ENCODE measurements at places on chromosomes 12 and 14.

DNA sequence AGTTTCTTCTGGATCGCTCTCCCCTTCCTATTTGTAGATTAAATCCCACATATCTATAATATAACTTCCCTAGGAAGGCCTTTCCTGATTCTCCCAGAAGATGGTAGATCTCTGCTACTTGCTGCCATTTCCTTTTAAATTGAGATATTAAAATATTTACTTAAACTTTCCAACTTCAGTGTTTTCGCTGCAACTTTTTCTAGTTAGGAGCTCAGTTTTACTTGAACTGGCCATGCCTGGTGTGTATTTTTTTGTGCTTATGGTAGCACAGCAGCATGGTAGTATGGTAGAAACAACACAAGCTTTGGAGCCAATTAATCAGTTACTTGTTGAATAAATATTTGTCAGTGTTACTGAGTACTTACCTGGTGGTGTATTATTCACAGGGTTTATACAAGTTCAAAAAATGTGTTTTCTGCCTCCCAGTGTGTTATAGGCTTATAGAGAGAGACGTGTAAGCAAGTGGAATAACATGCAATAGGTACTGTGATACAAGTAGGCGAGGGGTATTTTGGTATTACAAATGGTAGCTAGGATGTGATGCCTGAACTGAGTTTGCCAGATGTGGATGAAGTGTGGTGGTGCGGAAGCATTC lies 2.9 kb downstream of the POLR3B start:
- DNase-seq = no peak

DNA sequence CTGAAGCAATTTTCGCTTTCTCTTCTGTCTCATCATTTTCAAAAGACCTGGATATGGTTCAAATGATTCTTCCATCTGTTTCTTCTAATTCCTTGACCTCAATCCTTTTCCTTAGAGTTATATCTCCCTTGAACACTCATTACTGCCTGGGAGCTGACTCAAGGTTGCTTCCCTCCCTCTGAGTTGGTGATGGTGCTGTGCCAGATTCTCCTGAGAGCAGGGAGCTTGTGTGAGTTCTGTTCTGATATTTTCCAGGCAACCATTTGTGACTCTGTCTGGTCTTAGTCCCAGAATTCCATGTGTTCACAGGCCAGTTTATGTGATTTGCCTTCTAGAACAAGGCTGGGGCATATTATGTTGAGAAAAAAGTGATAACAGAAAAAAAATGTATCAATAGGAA lies 505.1 kb upstream of the SYT1 start:
- peak; percentile 4 for DNase-seq

GRCh38 chr14:67583711-67584644 lies 16.1 kb downstream of the PIGH start:
- DNase-seq = no peak

GRCh38 chr12:109098183-109098604 lies 797 bp downstream of the UNG start:
- DNase-seq = no peak

DNA sequence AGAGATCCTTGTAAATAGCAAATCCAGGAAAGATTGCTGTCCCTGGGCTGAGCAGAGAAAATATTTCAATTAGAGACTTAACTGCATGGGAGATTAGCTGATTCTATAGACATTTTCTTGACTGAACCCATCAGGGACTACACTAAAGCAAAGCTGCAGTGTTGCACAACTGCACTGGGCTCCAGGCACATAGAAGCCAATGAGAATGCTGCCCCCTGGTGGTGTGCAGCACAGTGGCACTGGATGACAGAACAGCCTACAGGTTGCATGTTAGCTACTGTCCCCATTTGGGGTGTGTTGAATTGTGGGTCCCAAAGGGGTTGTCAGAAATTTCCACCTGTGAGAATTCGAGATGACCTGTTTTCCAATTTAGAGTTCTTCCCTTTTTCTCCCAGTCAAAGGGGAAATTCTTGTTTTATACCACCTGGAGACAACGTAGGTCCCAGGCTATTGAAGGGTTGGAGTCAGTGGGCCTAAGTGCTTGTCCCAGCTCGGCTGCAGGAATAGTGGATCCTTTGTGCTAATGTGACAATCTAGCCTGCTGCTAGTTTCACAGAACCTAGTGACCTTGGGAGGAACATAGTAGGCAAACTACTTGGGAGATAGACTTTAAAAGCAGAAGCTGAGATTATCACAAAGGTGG lies 114.7 kb downstream of the SLC8A3 start:
- no peak for DNase-seq

DNA sequence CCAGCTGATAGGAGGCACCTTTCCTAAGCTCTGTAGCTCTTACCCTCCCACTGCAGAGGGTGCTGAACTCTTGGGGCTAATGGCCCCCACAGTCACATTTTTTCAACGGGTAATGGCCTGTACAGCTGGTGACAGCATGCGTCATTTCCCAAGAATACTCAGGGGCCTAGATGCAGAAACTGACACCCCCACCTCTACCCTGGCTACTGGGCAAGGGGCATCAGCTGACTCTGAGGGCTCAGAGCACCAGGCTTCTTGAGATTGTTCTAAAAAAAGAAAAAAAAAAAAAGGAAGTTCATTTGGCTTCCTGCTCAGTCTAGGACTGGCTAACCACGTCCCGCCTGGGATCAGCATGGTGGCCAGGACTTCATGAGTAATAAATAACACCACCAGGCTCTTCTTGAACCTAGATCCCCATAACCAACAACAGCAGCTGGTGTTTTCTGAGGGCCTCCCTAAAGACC lies 35.2 kb downstream of the ZFP36L1 start:
- no peak for DNase-seq

DNA sequence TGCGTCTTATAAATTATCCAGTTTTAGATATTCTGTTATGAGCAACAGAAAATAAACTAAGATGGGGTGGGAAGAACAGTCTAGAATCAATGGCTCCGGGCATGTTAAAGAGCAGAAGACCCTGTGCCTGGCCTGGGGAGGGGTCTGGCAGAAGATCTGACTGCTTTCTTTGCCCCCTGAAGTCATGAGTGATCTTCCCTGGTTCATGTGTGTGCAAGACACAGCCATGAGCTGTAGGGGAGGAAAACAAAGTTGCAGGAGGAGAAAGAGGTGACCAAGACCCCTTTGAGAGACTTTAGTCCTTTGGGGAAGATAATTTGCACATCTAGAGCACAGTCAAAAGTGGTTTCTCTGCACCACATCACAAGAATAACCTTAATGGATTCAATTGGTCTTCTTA lies 4.8 kb downstream of the LACRT start:
- DNase-seq = no peak

GRCh38 chr14:102317564-102318248 lies 1.8 kb upstream of the ZNF839 start:
- no peak for DNase-seq

GRCh38 chr12:65494537-65494936 lies 216.1 kb downstream of the MSRB3 start:
- DNase-seq = no peak

GRCh38 chr12:131188131-131189050 lies 234.7 kb downstream of the ADGRD1 start:
- DNase-seq = no peak

GRCh38 chr12:121397521-121397920 lies 2.4 kb upstream of the RNF34 start:
- no peak for DNase-seq

DNA sequence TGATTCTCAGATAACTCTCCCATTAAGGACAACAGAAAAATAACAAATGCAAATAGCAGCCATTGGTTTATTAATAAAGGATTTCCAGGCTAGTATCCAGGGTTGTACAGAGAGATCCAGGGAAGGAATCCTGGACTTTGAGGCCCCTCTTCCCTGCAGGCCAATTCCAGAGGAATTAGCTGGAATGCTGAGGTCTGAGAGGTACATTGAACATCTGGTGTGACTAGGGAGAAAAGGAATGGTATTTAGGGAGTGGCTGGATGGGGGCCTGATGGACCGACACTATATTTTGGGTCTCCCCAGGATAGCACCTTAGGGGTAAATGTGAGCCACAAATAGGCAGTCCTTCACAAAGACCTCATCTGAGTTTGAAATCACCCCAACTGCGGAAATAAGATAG lies 924.5 kb downstream of the AACS start:
- no peak for DNase-seq

DNA sequence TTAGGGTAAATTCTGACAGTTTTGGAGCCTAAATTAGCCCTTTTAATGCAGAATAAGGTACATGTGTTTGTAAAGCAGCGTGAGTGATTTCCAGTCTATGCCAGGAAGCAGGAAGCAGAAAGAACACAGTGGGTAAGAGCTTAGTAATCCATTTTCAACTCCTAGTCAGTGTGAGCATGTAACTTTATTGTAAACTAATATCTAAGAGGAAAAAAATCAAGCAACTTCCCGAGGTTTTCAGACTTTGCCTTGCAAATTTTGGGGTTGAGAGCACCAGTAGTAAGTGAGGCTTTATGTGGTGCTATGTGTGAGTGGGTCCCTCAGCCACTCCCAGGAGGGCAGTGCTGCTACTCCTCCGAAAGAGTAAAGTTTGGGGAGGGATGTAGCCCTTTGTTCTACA lies 2.9 kb downstream of the CIPC start:
- no peak for DNase-seq

DNA sequence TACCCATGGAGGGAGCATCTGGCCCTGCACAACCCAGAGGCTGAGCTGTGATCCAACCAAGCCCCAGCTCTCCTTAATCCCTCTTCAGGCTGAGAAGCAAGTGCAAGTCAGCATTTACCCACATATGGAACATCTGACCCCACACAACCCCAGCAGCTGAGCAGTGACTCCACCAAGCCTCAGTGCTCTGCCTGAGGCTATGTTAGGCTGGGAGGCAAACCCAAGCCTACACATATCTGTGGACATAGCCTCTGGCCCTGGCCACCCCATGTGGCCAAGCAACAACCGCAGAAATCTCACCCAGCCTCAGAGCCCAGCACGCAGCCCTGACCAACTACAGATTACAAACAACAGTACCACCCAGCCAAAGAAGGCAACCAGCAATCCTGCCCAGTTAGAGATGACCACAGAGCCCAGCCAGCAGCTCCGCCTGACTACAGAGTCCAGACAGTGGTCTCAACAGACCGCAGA lies 142.8 kb downstream of the NUAK1 start:
- peak; percentile 61 for DNase-seq

DNA sequence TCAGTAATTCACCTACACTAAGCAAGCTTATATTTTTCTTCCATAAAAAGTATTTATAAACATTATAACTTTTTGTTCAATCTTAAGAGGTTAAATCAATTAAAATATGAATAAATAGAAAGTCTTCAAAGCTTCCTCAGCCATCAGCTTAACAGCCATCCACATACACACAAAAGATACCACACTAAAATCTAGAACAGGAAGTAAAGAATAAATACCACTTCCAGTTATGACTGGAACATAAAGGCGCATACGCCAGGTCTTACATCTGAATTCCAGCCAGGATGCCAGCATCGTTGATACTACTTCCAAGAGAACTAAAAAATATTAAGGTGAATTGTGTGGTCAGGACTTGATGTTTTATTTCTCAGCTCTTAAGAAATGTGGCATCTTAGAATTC lies 17.0 kb downstream of the SIX1 start:
- no peak for DNase-seq

DNA sequence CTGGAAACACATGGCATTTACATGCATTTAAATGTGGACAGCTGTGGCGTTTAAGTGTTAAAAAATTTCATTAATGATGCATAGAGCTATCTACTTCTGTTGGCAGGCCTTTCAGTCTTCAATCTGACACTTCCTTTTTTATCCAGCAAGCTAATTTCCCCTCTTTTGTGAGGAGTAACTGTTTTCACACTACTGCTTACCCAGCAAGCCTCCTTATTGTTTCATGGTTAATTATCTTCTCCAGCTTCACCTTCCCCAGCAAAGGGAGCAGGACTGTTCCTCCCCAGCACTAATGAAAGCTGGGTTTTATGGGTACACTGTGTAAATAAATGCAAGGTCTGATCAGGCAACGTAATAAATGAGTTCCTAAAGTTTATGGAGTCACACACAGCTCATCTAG lies 129.4 kb upstream of the NPAS3 start:
- no peak for DNase-seq

DNA sequence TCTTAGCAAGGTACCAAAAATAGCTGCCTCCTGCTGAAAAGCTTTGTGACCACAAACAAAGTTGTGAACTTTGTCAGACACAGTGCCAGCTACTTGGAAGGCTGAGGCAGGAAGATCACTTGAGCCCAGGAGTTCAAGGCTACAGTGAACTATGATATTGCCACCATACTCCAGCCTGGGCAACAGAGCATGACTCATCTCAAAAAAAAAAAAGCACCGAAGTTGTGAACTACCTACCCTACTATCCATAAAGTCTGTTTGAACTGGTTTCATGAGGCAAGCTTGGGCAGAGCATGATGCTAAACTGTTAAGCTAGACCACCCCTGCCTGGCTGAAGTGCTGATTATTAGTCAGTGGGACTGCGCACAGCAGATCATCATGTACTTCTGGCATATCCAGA lies 75.5 kb downstream of the RAD52 start:
- DNase-seq = no peak

GRCh38 chr12:83075471-83075870 lies 388.8 kb downstream of the TMTC2 start:
- DNase-seq = no peak

GRCh38 chr12:40643976-40644375 lies 48.3 kb upstream of the CNTN1 start:
- DNase-seq = no peak

GRCh38 chr12:77429426-77429825 lies 364.1 kb upstream of the E2F7 start:
- no peak for DNase-seq

DNA sequence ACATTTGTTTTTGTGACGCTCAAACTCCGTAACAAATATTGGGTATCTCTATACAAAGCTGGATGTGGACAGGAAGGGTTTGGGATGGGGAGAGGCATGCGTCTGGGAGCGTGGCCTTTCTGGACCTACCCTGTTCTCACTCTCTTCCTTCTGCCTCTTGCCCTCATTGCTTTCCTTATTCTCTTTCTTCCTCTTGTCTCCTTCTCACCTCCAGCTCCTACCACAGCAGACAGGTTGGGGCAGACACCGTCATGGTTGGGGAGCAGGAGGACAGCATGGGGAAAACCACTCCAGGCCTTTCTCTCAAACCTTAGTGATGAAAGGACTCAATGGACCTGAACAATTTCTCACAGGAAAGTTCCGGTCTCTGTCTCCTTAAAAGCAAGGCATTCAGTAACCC lies 465.3 kb downstream of the RAD51B start:
- DNase-seq = no peak

DNA sequence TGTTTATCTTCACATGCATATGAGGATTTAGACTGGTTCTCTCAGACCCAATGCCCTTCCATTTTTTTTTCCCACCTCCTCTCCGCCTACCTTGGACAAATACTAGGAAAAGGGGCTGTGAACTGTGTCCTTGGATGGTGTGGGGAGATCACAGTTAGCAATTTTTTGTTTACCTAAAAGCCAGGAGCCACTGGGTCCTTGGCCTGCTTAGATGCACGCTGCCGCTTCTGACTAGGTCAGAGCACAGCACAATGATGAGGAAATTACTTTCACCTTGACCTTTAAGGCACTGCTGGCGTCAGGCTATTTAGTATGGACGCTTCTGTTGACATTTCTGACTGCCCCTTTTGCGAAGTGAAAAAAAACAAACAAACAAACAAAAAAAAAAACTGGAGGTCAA lies 1.9 kb downstream of the CCDC38 start:
- DNase-seq = no peak
